ENCODE measurements at places on chromosomes 2 and 18.

- DNase-seq, result no peak
Observed at GRCh38 chr2:190891372-190891771, 10.8 kb downstream of the GLS start.

- DNase-seq, result no peak
Observed at GRCh38 chr2:156190517-156190916, 142.0 kb downstream of the NR4A2 start.

- peak; percentile 19 for DNase-seq
Observed at GRCh38 chr18:79787865-79788733, 9.6 kb upstream of the KCNG2 start.

- DNase-seq, result peak; percentile 70
Observed at GRCh38 chr2:55961318-55961911, 37.8 kb upstream of the EFEMP1 start.

DNA sequence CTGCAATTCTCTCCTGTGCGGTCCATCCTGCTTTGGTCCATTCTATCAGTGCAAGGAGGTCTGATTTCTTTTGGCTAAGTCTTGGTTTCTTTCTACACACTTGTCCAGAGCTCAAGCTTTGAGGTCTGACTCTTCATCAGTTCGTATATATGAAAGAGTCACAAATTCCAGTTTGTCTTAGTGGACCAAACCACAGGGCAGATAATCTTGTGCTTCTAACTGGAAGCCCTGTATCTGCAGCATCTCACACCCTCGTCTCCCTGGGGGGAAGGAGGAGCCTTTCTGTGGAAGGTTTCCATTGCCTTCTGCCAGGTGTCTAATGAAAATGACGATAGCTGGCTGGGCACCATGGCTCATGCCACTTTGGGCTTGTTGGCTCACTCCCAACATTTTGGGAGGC, 148.5 kb downstream of the SPP2 start:
- no peak for DNase-seq

- DNase-seq, result no peak
Observed at GRCh38 chr2:136527560-136527959, 237.8 kb upstream of the THSD7B start.

DNA sequence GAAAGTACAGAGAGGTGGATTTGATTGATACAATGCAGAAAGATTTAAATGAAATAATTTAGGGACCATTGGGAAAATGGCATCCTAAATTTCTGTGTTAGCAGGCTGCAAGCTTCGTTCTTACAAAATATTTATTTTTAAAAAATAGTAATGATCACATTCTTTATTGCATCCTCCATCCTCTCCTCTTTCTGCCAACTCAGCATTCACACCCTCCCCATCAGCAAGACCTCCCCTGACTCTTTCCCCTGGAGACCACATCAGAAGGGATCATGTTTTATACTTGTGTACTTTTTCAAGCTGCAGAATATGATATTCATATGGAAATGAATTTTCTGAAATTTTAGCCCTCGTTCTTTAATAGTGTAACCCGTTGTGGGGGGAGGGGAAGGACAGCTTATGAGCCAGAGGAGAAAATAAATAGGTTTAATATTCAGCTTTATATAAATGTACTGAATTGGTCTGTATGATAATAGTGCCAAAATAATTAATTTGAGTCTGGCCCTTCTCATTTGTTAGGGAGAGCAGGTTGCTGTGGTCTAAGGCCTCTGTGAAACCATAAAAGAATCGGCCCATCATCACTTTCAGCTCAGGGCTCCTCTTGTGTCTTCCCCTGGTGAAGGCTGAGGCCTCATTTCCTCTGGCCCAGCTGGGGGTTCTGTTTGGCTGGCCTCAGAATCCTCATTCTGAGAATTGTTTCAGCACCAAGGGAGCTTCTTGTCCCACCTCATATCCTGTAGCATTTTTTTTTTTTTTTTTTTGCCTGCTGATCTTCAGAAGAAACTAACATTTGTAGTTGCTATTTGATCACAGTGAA, 330.8 kb downstream of the TXNL1 start:
- no peak for DNase-seq

- no peak for DNase-seq
Observed at GRCh38 chr18:78822949-78823285, 156.7 kb upstream of the SALL3 start.

DNA sequence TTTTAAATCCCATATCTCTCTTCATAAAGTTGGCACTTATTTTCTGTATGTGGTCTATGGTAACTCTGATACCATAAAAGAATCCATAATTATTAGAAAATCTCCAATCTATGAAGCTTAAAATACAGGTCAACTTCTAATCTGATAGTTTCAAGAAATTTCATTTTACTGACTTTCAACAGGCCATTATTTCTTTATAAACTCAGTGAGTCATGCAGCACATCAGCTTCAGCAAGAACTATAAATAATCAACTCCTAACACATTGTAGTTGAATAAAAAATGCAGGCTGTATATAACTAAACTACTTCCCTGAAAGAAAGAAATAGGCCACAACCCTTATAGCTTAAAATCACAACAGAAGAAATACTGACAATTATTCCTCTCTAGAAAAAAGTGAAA, 204.3 kb upstream of the CCDC150 start:
- DNase-seq, result peak; percentile 16

- DNase-seq, result no peak
Observed at GRCh38 chr2:29485631-29486030, 370.4 kb downstream of the CLIP4 start.

DNA sequence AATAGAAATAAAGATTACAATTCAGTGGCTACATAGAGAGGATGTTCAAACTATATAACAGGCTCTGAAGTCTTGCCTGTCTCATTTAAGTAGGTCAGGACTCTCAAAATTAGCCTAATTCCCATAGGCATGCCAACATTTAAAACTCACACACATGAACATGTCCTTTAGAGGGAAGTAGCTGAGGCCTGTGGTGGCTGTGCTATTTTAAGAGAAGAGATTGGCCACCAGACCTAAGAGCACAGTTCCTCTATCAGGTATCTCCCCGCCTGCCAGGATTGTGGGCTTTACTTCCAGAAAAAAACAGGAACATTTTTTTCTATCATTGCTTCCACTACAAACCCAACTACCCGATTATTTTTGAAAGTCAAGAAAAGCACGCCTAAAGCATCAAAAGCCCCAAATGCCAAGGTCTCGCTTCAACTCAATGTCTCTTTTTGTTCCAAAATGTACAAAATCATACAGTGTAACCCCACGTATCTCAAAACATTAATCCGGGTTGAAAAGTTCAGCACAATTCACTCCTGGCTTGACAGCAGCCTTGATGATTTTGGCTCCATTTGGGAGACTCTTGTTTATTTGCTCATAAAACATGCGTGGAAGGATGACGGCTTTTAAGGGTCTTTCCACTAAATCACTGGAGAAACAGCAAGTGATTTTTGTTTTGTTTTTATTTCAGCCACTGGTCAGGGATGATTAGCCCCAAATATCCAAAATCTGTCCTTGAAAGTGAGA, 15.3 kb downstream of the FHL2 start:
- no peak for DNase-seq

DNA sequence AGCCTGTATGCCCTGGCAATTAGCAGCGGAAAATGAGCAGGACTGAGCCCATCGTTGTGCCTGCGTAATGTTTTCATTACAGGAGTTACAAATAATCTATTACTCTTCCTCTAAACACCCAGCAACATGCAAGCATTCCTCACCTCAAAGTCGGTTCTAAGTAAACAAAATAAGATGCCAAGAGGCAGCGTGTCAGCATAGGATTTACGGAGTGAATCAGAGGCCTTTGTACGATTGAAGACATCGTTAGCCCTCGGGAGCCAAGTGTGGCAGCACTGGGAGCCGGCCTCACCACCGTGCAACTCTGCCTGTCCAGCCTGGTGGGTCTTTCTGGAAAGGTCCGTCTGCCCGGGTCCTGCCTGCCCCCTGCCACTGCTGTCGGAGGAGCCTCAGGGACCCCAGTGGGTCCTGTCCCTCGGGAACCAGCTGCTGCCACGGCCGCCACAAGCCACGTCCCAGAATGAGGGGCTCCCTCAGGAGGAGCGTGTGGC, 80.1 kb upstream of the CTDP1 start:
- peak; percentile 24 for DNase-seq

DNA sequence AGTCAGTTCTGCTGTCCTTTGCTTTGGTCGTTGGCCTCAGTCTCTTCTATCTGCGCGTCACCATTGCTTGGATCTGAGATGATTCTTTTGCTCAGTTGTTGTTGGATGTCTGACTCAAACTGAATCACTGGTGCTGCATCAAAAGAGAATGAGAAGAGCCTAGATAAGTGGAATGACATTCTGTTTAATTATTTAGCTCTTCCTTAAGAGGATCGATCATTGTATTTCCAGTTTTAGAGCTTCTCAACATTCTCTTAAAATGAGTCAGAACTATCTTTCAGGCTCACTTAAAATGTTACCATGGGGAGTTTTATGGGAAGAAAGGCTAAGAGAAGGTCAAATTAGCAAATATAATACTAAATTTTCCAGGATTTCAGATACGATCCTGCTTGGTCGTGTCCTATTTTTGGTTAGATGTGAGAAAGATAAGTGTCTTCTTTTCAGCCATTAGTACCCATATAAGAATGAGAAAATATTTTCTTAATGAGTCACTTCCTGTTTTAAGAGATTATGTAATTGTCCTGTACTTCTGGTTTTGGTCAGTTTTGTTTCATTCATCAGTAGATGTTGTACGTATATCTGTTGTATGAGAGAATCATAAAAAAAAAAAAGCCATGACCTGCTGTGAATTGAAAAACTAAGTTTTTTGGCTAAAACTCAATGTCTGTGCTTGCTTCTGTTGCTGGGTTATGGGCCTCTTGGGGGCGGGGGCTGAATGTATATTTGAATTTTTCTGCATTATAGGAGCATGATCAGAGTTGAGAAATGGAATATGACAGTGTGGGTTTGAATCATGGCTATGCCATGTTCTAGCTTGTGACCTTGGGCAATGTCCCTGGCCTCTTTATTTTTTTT, 31.6 kb upstream of the CASP10 start:
- DNase-seq, result peak; percentile 87

DNA sequence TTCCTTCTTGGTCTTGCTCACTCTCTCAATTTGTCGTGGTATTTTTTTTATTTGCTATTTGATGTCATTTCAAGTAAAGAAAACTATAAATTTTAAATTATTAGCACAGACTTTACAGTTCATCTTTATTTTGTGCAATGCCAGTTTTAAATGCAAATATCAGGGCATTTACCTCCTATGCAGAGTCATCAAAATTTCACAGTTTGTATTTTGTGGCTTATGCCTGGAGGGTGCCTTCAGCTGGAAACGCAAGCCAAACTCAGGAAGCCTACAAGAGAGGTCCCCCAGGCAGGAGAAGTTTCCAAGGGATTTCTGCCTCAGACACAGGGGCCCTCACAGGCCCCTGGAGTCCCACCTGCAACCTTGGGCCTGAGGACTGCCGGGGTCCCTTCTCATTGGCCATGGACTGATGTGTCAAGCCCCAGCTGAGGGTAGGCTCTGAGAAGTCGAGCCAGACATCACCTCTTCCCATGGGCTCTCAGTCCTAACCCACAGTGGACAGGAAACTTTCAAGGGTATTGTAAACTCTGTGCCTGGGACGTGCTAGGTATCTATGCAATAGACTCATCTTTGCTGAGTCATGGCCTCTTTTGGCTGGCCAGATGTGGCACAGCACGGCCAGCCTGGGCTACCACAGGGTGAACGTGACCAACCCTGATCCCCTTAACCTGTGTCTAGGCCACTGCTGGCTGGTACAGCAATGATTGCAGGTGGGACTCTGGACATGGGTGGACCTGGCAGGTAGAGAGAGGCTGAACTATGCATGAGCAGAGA, 236.5 kb downstream of the CELF4 start:
- DNase-seq, result no peak

- DNase-seq, result peak; percentile 71
Observed at GRCh38 chr2:175847128-175847527, 154.9 kb downstream of the LNPK start.

DNA sequence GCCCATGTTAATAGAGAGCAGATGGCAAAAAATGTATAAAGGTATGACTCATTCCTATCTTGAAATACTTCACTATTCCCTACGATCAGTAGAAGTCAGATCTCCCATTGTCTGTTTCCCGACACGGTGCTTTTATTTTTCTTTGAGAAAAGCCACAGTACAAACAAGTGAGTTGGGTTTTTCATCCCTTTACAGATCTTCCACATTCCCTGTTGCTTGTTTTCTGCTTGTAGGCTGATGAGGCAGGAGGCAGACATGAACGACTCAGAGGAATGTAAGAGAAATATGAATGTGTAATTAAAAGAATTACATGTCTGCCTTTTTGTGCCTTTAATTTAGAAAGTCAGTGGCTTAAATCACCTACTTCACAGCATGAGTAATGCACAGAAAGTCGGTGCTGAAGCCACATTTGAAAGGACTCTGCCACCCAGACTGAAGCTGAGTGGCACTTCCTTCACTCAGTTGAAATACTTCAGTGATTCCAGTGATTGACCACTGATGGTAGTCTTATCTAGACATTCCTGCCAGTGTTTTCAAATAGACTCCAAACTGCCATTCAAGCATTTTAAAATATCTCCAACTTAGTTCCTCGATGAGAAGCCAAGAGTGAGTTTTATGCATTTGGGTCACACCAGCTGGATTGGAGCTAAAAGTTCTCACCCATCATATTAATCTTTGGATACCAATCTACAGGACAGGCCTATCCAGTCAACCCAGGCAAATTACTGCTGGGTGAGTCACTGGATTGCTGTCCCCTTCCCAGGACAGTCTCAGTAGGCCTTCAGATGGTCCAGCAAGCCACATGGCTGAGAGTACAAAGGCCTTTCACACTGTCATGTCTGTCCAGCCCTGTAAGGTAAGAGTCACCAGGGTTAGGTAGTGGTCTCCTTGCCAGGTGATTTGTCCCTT, 79.0 kb downstream of the COLEC12 start:
- peak; percentile 85 for DNase-seq

DNA sequence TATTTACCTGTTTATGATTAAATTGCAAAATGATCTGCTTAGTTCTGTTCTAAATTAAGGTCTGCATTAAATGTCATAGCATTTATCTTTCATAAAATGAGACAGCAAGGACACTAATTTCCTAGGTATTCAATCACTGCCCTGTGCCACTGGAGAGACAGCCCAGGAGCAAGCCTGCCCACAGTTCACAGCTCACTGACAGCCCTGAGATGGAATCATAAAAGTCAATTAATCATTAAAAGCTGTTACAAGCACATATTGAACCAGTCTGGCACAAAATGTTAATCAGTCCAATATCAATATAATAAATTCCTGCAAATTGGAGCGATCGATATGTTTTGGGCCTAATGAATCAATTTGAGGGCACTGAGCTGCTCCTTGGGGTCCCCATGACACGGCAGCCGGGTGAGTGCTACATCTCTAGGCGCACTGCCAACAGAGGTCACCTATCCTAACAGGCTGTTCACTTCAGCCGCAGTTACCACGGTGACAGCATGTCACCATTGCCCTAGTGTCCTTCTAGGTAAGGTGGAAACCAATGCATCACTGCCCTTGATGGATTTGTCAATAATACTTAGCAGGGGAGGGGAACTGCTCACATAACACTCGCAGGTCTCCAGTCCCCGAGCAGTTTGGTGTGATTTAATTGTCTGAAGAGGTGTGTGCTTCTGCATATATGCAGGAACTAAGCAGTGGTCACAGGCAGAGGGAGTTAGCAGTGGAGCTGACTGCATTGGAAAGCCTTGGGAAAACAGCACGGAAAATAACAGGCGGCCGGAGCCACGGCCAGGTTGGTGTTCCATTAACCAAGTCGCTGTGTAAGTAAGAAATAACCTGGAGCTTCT, 47.3 kb downstream of the POU3F3 start:
- no peak for DNase-seq

- DNase-seq, result peak; percentile 72
Observed at GRCh38 chr2:75340560-75340959, 141.2 kb upstream of the TACR1 start.

GRCh38 chr2:188292348-188293239, 920 bp downstream of the GULP1 start:
- peak; percentile 79 for DNase-seq

GRCh38 chr2:68371581-68371980, 6.5 kb downstream of the PLEK start:
- DNase-seq, result no peak

GRCh38 chr2:69177785-69178636, 165.0 kb downstream of the ANTXR1 start:
- peak; percentile 62 for DNase-seq
